ENCODE measurements at places on chromosomes 6 and 20. TPM values are rescaled to one million over a fixed set of nuclear protein-coding genes. Genes with fewer than 3 reads are reported as not detected.

DNA sequence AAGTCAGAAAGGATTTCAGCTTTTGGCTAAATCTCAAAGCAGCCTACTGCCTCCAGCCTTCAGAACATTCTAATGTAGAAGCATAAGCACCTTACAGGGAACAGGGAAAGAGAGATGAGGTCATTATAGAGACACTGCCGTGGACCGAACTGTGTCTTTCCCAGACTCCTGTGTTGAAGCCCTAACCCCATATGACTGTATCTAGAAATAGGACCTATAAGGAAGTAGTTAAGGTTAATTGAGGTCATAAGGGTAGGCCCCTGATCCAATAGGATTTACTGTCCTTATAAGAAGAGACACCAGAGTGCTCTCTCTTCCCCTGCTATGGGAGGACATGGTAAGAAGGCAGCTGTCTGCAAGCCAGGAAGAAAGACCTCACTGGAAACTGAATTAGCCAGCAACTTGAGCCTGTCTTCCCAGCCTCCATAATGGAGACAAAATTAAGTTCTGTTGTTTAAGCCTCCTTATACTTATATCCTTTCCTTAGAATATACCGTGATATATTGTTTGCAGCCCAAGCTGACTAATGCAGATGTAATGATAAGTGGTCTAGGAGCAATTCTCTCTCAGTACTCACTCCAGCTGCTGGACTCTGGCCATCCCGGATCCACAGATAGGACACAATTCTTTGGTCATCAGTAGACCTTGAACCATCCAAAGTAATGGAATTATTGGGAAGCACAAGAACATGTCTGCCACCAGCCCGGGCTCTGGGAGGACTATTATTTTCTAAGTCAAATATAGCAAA is 71.4 kb downstream of the ALDH5A1 start:
- H3K4me1 ChIP-seq, result no peaks in the 10 kb centered on the region
- H3K27ac ChIP-seq, result no peak overlapping the region

DNA sequence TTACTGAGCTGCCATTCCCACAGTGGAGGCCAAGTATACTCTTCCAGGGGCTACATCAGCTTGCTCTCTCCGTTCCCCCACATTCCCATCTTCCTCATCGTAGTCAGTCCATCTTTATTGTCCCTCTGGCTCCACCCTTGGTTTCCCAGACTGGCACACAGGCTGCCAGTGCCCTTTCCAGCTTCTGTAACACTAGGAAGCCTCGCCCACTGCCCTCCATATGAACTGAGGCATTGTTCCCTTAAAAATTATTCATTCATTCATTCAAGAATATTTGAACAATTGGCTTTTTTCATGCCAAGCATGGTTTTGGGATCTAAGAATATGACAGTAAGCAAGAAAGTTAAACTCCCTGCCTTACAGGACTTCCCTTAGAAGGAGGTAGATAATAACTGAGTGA is 14.3 kb downstream of the ROS1 start:
- no peak overlapping the region for H3K4me3 ChIP-seq
- no peak for DNase-seq
- no peaks in the 10 kb centered on the region for H3K36me3 ChIP-seq
- H3K27me3 ChIP-seq, result no peaks in the 10 kb centered on the region
- H3K4me1 ChIP-seq, result no peaks in the 10 kb centered on the region
- H3K27ac ChIP-seq, result no peak overlapping the region

GRCh38 chr6:130947464-130947863 is 115.6 kb downstream of the EPB41L2 start:
- no peak for DNase-seq
- no peak overlapping the region for H3K4me3 ChIP-seq
- H3K27ac ChIP-seq, result no peak overlapping the region

The FOXA2 gene
- not detected for total RNA-seq

The ITCH gene
- 70.4 TPM for total RNA-seq

The WASF1 gene
- 1.5 TPM for total RNA-seq

The ATP6V1G2 gene
- 4.8 TPM for total RNA-seq
